H54 (cell line): ENCODE measurements at places on chromosomes 3 and 15.

GRCh38 chr3:98020412-98020811 is 14.7 kb downstream of the GABRR3 start:
- DNase-seq: no peak

DNA sequence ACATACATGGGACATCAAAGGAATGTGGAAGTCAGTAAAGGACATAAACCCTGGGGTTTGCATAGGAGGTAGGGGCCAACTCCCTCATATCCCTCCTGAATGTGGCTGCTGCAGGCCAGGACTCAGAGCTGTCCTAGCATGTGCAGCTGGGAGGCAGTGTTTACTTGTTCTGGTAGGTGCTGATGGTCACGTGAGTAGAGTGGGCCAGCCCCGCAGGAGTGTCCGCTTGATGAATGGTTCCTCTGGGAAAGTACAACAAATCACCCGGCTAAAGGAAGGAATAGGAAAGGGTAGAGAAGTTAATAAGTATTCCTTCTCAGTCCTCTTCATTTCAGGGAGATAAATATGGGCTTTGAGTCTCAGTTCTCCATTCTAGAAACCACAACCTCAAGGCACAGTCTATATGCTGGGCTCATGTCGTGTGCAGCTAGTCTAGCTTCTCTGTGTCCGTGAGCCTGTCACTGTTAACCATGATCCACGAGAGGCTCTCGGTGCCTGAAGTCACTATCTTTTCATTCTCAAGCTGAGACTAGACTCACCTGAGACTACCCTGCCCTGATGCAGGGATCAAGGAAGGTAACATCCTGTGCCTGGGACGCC is 17.9 kb downstream of the RIOX2 start:
- no peak for DNase-seq

DNA sequence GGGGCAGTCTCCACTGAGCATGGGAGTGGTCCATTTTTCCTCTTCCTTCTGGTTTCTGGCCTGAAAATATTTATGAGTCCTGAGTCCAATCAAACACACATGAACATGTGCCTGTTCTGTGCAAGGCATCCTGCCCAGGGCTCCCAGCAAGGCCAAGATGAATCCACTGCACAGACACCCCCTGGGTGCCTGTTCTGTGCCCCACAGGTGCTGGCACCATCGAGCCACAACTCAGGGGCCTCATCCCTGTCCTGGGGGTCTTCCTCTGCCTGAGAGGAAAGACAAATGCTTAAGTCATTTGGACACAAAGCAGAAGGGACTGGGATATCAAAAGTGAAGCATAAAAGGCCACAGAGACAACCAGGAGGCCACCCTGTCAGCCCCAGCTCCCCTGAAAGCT is 87.4 kb upstream of the IQSEC1 start:
- no peak for DNase-seq

GRCh38 chr3:195258449-195259153 is 12.4 kb downstream of the XXYLT1 start:
- DNase-seq: no peak

GRCh38 chr15:92687195-92687602 is 31.6 kb upstream of the FAM174B start:
- DNase-seq: no peak

GRCh38 chr3:22360970-22361369 is 610.0 kb upstream of the ZNF385D start:
- no peak for DNase-seq

- DNase-seq: no peak
Observed at GRCh38 chr3:89889386-89889785, 782.0 kb downstream of the EPHA3 start.

DNA sequence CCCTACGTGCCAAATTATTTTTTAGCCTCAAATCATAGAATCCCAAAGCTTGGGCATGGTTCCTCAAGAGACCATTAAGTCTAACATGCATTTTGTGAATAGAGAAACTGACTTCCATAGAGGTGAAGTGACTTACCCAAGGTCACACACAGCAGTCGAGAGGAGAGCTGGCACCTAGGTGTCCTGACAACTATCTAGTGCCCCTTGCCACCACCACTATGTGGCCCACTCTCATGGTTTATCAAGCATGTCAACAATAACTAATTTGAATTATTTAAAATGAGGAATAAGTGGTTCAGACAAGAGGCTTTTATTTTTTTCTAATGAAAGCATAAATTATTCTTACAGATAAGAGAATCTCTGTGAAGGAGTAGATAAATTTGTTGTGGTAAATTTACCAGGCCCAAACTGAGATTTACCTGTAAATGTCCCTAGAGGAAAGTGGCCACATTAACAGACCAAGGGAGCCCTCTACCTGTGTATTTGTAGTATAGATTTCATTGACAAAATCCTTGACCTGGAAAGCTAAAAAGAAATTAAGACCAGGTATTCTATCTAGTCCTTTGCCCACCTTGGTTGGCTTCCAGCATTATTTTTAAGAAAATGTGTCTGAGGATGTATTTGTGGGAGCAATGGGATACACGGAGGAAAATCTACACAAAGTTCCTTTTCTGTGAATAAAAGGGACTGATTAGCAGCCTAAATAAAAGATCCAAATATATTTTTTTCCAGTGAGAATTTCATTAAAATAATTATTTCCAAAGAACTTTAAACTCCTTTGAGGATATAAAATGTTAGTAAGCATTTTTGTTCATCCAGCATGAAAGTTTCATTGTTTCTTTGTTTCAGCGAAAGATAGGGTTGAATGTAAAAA is 49.1 kb downstream of the IQCH start:
- DNase-seq: no peak

DNA sequence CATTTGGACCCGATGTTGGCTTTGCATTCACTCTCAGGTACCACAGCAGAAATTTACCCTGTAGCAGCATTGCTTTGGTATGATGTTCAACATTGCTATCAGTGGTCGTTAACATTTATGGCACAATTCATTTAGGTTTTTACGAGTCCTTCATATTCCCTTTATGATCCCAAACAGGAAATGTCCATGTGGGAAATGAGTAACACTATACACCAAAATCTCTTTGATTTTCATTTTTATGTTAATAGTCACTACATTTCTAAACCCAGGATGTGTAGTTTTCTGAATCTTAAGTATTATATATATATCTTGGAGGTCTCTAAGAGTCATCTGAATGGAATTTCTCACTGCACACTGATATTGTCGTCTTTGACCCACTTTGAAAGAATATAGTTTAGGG is 78.5 kb upstream of the RBMS3 start:
- no peak for DNase-seq

DNA sequence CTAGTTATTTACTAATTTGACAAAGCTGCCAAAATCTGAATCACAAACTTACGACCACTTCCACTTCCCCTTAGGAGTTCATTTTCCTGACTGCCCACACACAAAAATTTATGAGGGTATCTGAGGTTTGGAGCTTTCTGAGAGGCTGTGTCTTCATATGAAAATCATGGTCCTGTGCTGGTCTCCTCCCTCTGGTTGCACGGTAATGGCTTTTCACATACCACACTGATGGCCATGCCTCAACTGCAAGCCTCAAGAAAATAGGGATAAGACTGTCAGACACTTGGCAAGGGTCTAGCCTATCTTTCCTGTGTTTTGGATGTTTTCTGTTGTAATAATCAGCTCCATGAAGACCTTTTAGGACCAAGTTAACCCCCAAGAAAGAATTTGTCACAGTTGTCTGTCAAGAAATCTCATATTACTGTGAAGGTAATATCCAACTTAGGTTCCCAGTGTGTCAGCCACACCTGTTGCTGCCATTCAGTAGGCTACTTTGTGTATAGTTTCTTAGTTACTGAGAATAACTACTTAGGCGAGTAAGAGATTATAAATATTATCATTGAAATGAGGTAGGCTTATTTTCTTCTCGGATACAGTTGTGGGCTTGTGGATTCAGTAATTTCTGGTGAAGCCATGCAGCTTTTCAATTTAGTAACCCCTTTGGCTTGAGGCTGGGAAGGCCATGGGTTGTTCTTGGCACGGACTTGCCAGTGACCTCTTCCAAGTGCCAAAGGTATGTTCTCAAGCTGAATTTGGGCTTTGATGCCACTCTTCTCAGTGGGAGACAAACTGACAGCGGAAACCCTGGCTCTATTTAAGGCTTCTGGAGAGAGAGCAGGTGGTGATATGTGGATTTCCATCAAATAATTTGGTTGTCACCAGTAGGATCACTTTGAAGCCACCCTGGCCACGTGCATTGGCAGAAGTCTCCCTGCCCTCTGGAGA is 101.1 kb downstream of the RYR3 start:
- DNase-seq: no peak

GRCh38 chr3:183794452-183794851 is 30.9 kb downstream of the MAP6D1 start:
- DNase-seq: no peak

DNA sequence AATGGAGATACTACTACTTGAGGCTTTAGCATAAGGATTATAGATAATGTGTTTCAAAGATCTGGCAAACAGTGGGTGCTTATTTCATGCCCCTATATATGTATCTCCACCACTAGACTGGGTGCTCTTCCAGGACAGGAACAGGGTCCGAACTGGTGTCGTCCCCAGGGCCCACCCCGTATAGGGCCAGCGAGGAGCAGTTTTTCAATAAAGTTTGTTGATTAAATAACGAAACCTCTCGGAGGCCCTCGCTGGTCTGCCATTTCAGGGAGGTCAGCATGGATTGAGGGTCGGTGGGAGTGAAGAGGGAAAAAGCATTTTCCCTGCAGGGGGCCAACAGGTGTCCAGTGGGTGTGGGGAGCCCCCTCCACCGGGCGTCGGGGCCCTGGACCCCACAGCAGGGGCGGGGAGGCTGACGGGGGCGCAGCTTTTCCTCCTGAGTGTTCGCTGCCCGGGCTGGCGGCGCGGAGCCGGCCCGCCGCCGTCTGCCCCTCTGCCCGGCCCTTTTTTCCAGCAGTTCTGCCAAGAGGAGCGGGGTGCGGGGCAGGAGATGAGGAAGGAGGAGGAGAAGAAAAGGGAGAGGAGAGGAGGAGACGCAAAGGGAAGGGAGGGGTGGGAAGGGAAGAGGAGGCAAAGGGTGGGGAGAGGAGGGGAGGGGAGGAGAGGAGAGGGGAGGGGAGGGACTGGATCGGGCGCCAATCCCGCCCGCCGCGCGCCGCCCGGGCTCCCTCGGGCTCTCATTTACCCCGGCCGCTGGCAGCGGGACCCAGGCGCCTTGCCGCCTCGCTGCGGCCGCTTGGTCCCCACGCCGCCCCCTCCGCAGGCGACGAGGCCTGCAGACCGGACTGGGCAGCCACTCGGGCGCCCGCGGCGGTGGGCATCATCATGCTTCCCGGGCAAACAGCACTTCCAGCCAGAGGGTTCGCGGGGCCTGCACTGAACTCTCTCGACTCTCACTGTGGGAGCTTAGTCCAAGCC is 66.3 kb downstream of the ISG20 start:
- DNase-seq: no peak
